ENCODE measurements at places on chromosomes 11 and 22.

GRCh38 chr11:57491371-57492061 lies 24.0 kb downstream of the SLC43A1 start:
- no peaks in the 10 kb centered on the region for H3K4me1 ChIP-seq
- DNase-seq: no peak
- H3K4me3 ChIP-seq: no peak overlapping the region
- H3K27ac ChIP-seq: no peak overlapping the region
- H3K36me3 ChIP-seq: peaks cover 41% of the 10 kb centered on the region

DNA sequence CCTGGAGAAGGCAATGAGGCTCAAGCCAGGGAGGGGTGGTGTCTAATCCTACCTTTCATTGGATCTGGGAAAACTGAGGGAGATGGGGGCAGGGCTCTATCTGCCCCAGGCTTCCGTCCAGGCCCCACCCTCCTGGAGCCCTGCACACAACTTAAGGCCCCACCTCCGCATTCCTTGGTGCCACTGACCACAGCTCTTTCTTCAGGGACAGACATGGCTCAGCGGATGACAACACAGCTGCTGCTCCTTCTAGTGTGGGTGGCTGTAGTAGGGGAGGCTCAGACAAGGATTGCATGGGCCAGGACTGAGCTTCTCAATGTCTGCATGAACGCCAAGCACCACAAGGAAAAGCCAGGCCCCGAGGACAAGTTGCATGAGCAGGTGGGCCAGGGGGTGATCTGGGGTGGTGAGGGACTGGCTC lies at the start of gene FOLR1:
TSS of gene FOLR1 (plus strand) at position 180 of the 421 bp plus-strand sequence. CDS start at position 214, 34 bp downstream.
- peak within 1 kb of the TSS; percentile 37 for H3K4me3 ChIP-seq
- peaks cover 3% of the 10 kb centered on the region for H3K36me3 ChIP-seq
- H3K27me3 ChIP-seq: no peaks in the 10 kb centered on the region
- peak; percentile 75 for DNase-seq

DNA sequence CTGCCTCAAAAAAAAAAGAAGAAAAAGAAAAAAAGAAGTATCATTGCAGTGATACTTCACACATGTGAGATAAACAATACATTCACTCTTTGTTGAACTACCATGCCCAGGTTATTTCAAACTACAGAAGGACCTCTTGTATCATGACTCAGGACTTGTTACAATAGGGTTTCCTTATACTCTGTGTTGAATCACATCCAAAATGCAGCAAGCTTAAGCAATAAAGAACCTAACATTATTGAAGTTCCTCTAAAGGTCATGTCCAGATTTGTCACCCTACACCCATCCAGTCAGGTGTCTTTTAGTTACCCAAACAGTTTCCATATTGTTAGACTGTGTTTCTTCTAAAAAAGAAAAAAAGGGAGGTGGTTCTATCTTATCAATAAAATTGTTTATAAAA lies 26.9 kb upstream of the ALKBH3 start:
- H3K27ac ChIP-seq: no peak overlapping the region
- H3K4me1 ChIP-seq: no peaks in the 10 kb centered on the region
- H3K4me3 ChIP-seq: no peak overlapping the region
- DNase-seq: no peak
- peaks cover 24% of the 10 kb centered on the region for H3K36me3 ChIP-seq
- no peaks in the 10 kb centered on the region for H3K27me3 ChIP-seq

- DNase-seq: no peak
- H3K4me1 ChIP-seq: peaks cover 44% of the 10 kb centered on the region
- no peak overlapping the region for H3K4me3 ChIP-seq
- peak overlapping the region; percentile 47 for H3K27ac ChIP-seq
- H3K27me3 ChIP-seq: no peaks in the 10 kb centered on the region
Measured at GRCh38 chr11:96299155-96299888, 43.7 kb downstream of the MAML2 start.

DNA sequence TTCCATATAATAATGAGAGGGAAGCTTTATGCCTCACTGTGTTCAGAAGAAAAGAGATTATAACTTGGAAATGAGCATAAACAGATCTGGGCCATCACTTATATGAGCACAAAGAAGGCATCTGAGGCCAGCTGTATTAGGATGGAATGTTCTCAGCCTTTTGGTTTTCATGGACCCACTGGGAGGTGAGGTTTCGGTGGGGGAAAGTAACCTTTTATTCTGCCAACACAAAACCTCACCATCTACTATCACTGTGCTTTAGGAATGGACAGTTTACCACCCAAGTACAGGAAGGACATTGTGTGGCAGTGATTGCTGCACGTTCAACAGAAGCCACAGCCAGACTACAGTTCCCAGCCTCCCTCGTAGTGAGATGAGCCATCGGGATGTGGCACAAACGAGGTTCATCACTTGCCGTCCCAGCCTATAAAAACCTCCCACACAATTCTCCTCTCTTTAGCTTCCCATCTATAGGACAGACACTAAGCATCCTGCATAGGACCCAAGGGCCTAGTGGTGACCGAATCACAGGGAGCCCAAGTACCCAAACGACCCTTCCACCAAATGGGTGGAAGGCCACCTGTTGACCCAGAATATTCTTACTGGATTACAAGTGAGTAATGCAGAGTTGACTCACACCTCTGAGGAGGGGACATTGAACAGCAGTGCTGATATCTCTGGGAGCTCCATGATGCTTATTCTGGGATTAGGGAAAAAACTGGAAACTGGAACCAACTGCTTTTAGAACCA lies 121.5 kb upstream of the RAG2 start:
- no peak overlapping the region for H3K27ac ChIP-seq
- H3K4me3 ChIP-seq: no peak overlapping the region
- no peaks in the 10 kb centered on the region for H3K36me3 ChIP-seq
- no peak for DNase-seq

DNA sequence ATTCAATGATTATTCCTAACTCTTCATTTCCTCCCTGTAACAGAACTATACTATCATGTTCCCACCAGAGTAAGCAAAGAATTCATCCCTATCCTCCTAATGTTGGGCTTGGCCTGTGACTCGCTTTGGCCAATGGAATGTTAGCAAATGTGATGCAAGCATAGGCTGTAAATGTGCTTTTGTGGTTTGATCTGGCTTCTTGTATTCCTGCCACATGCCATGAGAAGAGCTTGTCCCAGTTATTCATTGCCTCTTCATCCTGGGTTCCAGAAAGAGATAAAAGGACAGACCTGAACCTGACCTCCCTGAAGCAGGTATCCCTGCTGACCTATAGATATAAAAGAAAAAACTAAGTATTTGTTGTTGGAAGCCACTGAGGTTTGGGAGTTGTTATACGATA lies 51.0 kb downstream of the SYTL2 start:
- H3K27me3 ChIP-seq: no peaks in the 10 kb centered on the region
- no peak overlapping the region for H3K27ac ChIP-seq
- no peaks in the 10 kb centered on the region for H3K36me3 ChIP-seq
- no peak for DNase-seq

DNA sequence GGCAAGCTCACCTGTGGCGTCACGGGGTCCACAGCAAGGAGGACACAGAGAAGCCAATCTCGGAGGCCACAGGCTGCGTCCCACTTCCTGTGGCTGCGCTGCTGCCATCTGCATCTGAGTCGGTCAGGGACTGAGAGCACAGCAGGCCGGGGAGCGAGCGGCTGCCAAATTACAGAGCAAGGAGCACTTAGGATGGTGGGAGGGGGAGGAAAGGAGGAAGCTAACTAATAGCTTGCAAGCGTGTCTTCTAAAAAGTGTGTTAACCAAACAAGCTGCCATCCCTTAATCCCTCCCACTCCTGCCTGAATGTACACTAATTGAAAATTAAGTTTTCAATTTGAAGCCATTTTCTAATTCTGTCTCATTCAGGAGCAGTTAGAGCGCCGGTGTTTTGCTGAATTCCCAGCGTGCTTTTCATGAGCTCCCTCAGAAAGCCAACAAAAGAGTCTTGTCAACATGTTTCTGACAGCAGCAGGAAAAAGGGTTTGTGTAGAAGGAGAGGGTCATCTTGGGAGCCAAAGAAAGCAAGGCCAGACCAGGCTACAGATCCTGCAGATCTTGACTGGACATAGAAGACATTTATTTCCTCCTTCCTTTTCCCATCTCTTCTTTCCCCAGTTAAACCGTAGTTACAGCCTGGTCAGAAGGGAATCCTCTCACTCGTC lies 42.4 kb upstream of the API5 start:
- DNase-seq: no peak
- H3K4me3 ChIP-seq: no peak overlapping the region
- no peaks in the 10 kb centered on the region for H3K27me3 ChIP-seq
- no peak overlapping the region for H3K27ac ChIP-seq

DNA sequence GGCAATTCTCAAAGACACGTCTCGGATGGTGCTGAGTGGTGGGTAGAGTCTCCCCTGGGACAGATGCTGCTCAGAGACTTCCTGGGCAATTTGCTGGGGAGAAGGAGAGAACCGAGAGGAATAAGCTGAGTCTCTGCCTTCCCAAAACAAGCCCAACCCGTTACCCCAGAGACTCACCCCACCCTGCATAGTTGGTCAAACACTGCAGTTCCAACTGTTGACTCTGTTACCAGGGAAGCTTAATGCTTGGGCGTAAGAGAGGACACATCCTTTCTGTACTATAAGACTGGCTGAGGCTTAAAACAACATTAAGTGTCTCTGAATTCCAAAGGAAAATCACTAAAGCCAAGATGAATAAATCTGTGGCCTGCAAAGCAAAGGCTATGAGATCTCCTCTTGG lies 68.1 kb downstream of the CCDC81 start:
- H3K27me3 ChIP-seq: no peaks in the 10 kb centered on the region
- H3K4me1 ChIP-seq: no peaks in the 10 kb centered on the region
- H3K36me3 ChIP-seq: peaks cover 14% of the 10 kb centered on the region
- no peak for DNase-seq
- no peak overlapping the region for H3K27ac ChIP-seq

DNA sequence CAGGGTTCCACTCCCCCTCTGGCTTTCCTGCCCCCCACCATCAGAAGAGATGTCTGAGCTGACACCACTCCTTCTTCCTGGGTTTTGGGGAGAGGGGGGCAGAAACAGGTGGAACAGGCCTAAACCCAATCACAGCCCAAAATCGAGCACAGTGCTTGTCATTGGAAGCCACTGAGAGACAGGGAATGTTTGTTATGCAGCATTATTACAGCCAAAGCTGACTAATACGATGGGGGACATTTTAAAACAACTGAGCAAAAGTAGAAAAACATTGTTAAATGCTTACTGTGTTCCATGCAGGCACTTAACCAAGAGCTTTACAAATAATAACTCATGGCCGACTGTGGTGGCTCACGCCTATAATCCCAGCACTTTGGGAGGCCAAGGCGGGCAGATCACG lies 32.5 kb upstream of the RTL6 start:
- H3K4me3 ChIP-seq: no peak overlapping the region
- peaks cover 18% of the 10 kb centered on the region for H3K27me3 ChIP-seq
- no peaks in the 10 kb centered on the region for H3K36me3 ChIP-seq
- H3K27ac ChIP-seq: no peak overlapping the region

- peak overlapping the region; percentile 86 for H3K27ac ChIP-seq
- peaks cover 24% of the 10 kb centered on the region for H3K4me1 ChIP-seq
- DNase-seq: peak; percentile 70
- no peaks in the 10 kb centered on the region for H3K27me3 ChIP-seq
- H3K4me3 ChIP-seq: peak overlapping the region; percentile 99
Measured at GRCh38 chr22:18078329-18079041, 695 bp downstream of the PEX26 start.

DNA sequence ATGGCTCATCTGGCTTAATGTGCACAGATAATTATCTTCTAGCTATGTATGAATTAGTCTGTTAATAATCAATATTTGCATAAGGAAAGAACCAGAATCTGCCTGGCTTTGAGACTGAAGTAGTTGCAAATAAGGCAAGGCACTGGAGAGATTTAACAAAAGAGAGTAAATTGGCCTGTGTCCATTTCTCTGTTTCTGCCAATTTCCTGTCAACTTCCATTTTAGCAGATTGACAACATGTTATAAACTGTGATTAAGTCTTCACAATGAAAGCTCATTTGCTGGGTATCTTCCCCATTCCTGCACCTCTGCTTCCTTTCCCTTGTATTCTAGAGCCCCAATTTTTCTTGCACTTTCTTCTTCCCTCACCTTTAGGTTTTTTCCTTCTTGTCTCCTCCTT lies 5.3 kb upstream of the TMEM123 start:
- no peaks in the 10 kb centered on the region for H3K27me3 ChIP-seq
- no peak overlapping the region for H3K27ac ChIP-seq
- DNase-seq: no peak

DNA sequence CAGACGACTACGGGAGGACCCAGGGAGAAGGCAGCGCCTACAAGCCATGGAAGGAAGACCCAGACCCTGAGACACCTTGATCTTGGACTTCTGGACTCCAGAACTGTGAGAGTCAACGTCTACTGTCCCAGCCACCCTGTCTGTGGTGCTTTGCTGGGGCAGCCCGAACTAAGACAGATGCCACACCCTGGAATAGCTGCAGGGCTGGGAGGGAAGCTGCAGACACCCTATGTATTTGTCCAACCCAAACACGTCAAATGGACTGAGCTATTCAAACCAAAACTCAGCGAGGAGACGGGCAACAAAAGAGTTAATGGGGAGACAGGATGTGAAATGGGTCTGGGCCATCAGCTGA lies 169.3 kb downstream of the CTTN start:
- peak overlapping the region; percentile 68 for H3K27ac ChIP-seq
- H3K27me3 ChIP-seq: no peaks in the 10 kb centered on the region
- H3K4me3 ChIP-seq: peak overlapping the region; percentile 48
- peaks cover 18% of the 10 kb centered on the region for H3K4me1 ChIP-seq

DNA sequence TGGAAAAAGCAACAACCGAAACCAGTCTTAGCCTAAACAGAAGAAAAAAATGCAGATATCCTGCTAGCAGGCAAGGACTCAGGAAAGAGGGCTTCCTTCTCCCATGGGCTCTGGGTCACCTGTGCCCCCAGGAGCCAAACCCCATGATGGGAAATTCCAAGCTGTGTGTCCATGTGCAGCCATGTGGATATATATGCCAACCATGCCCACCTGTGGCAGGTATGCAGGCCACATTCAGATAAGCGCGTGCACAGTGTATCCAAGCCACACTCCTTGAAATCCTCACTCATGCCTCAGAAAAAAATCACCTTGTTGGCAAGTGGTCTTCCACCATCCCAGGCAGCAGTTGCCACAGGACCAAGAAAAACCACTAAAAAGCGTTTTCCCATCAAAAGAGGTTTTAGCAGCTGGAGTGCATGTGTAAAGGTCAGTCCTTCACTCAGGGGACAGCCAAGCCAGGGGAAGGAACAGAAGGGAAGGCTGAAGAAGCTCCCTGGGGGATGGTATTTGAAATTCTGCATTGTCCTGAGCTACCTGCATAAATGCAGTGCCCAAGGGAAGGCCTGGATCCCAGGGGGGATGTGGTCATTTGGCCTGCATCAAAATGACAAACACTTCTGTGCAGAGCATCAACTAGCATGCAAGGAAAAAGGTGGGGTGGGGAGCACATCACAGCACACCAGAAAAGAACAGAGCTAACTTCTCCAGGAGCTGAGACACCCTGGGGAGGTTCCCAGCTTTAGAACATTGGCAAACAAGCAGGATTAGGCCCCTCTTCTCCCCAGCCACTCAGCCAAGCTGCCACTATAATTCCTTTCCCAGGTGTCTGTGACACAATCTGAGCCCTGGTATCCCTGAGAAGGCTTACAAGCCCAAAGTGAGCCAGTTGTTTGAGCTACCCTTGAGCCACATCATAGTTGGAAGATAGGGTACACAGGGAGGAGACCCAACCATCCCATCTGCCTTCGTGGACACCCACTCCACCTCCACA lies 76.2 kb downstream of the GALNT18 start:
- H3K27ac ChIP-seq: no peak overlapping the region
- no peak overlapping the region for H3K4me3 ChIP-seq
- peaks cover 46% of the 10 kb centered on the region for H3K4me1 ChIP-seq
- no peaks in the 10 kb centered on the region for H3K27me3 ChIP-seq

- DNase-seq: no peak
- H3K27me3 ChIP-seq: no peaks in the 10 kb centered on the region
- no peak overlapping the region for H3K27ac ChIP-seq
- H3K4me1 ChIP-seq: no peaks in the 10 kb centered on the region
- H3K4me3 ChIP-seq: no peak overlapping the region
Measured at GRCh38 chr11:27770576-27770975, 70.3 kb upstream of the BDNF start.

- H3K36me3 ChIP-seq: peaks cover 45% of the 10 kb centered on the region
- peak overlapping the region; percentile 98 for H3K4me3 ChIP-seq
- H3K4me1 ChIP-seq: peaks cover 62% of the 10 kb centered on the region
Measured at GRCh38 chr11:68040101-68040956, 1.5 kb downstream of the TCIRG1 start.

Measured in lower lobe of right lung (tissue), 2 donors.